GM04504 (cell line): ENCODE measurements at places on chromosomes 2 and 18.

GRCh38 chr18:75005626-75006025 lies 203.3 kb downstream of the PTGR3 start:
- DNase-seq: no peak

DNA sequence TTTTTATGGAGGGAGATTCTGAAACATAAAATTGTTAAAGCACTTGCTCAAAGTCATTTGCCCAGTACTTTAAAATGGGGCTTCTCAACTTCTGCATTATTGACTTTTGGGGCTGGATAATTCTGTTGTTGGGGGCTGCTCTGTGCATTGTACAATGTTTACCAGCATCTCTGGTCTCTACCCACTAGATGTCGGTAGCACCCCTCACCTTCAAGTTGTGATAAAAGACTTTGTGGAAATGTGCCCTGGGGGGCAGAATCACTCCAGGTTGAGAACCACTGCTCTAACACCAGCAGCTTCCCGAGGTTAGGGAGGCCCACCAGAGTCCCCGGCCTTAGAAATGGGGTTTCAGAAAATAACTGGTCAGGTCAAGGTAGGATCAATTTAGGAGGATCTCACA lies 26.8 kb upstream of the CUL3 start:
- DNase-seq: no peak

- DNase-seq: no peak
Measured at GRCh38 chr2:60488291-60488690, 65.2 kb downstream of the BCL11A start.

GRCh38 chr18:32042337-32042736 lies 23.7 kb downstream of the RNF125 start:
- no peak for DNase-seq

DNA sequence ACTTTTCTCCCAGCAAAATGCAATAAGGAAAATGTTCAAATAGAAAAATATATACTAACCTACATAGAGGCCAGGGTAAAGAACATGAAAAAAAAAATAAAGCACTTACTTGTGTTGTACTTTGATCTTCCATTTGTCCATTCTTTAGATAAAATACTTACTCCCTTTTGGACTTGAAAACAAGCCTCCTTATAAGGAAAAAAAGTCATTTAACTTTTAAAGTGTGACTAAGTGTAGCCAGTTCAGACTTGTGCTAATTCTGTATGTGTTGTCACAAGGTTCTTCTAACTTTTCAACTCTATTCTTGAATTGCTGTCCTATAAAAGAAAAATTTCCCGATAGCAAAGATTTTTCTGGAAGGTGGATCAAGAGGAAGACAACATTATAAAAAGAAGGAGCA lies 23.2 kb downstream of the SLC40A1 start:
- no peak for DNase-seq

GRCh38 chr2:71882236-71882946 lies 265.3 kb downstream of the CYP26B1 start:
- DNase-seq: no peak

- peak; percentile 64 for DNase-seq
Measured at GRCh38 chr2:112168422-112169124, 30.4 kb downstream of the FBLN7 start.

- no peak for DNase-seq
Measured at GRCh38 chr2:175807031-175807873, 194.8 kb downstream of the LNPK start.

- no peak for DNase-seq
Measured at GRCh38 chr2:142714600-142714999, 162.9 kb upstream of the KYNU start.

DNA sequence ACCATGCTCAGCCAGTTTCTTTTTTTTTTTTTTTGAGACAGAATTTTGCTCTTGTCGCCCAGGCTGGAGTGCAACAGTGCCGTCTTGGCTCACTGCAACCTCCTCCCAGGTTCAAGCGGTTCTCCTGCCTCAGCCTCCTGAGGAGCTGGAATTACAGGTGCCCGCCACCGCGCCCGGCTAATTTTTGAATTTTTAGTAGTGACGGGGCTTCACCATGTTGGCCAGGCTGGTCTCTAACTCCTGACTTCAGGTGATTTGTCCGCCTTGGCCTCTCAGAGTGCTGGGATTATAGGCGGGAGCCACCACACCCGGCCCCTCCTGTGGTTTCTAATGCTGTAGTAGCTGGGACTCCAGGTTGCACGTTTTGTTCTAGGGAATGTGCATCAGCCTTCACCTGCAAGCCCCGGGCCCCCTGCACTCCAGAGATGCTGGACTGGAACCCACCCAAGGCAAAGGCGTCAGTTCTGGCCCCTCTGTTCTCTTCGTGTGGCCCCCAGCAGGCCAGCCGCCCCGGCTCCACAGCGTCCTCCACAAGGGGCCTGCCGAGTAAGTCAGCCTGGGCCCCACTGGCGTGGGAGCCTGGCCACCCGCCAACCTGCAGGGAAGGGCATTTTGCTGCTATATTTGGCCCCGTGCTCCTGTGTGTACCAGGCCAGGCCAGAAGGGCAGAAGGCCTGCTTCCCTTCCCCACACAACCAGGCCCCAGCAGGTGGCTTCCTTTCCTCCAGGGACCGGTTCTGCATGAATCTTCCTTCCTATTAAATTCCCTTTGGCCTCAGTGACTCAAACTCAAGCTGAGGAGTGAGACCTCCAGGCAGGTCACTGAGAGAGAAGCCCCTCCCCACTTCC lies 25.7 kb upstream of the B3GNT7 start:
- no peak for DNase-seq

DNA sequence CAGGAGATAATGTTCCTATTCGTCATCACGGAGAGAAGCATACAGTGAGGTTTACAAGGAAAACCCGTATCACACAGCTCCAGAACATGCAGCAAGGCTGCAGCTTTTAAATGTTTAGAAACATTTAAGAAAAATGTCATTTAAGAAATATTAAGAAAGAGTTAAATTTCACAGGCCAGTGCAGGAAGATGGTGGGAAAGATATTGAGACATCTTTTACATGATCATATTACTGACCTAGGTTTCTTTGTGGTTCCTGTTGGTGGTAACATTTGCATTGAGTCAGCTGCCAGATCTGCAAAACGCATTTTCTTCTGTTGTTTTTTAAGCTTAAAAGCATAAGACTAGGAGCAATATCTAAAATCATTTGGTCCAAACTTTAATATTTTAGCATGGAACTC lies 44.9 kb downstream of the CPO start:
- DNase-seq: no peak

- peak; percentile 89 for DNase-seq
Measured at GRCh38 chr2:28356095-28356911, 36.4 kb upstream of the FOSL2 start.

- DNase-seq: no peak
Measured at GRCh38 chr2:30382162-30382783, 64.8 kb upstream of the LCLAT1 start.

DNA sequence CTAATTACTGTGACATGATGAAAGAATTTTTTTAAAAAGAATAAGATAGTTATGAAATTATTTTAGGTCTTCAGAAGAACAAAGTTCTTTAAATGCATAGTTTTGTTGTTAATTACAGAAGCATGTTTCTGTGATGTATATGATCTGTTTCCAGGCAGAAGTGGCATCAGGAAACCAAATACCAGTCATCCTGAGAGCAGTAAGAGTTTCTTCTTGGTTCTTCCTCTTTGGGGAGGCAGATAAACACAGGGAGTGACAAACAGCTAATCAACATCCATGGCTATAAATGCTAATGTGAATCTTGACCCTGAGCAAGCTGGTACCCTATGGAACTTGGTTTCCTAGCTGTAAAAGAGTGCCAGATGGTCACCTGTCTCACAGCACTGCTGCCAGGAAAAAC lies 29.2 kb downstream of the WIPF1 start:
- DNase-seq: no peak

DNA sequence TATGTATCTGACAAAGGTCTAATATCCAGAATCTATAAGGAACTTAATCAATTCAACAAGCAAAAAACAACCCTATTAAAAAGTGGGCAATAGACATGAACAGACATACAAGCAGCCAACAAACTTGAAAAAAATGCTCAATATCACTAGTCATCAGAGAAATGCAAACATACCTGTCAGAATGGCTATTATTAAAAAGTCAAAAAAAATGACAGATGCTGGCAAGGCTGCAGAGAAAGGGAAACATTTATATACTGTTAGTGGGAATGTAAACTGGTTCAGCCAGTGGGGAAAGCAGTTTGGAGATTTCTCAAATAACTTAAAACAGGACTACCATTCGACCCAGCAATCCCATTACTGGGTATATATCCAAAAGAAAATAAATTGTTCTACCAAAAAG lies 21.6 kb downstream of the SESTD1 start:
- no peak for DNase-seq

GRCh38 chr2:178280244-178280852 lies 86.0 kb downstream of the OSBPL6 start:
- no peak for DNase-seq

GRCh38 chr18:8765783-8766463 lies 60.6 kb downstream of the MTCL1 start:
- peak; percentile 35 for DNase-seq

DNA sequence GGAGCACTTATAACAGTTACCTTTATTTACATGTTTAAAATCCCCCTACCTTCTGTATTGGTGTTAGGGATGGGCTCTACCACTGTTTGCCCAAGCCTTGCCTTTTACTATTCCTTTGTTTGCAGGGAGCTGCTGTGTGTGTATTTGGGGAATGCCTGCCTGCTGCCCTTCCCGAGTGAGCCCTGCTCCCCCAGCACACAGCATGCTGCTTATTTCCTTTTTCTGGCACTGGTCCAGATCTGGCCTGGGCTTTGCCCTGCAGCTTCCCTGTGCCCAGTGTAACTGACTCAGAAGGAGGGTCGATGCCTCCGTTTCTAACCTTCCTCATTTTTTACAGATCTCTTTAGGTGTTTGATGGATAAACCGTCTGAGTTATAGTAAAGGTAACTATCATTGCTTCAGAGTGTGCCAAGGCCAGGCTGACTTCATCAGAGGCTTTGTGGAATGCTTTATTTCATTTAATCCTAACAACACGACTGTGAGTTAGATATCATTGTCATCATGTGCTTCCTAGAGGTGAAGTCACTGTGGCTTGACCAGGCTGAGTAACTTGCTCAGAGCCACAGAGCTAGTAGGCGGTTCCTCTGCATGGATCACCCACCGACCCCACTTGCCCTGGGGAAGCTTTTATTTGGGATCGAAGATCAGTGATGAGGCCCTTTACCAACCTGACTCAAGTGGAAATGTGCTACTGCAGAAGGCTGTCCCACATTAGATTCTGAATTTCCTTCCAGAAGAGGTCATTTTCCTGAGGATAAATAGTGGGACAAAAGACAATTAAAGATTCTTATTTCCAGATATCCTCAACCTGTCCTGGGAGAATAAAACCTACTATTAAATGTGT lies 238.8 kb downstream of the ZNF407 start:
- no peak for DNase-seq

- no peak for DNase-seq
Measured at GRCh38 chr2:56801214-56801613, 617.4 kb downstream of the CCDC85A start.

DNA sequence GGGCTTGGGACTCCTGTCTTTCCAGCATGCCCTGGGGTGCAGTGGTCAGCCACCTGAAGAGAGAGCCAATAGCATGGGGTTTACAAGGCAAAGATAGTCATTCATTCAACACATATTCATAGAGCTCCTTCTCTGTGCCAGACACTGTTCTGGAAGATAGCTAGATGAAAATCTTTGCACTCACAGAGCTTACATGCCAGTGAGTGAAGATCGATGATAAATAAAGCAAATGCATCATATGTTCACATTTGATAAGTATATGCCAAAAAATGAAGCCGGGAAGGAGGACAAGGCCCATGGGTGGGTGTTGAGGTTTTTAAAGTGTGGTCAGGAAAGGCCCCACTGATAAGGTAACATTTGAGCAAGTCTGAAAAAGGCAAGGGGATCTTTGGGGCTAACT lies 130.8 kb upstream of the CDCA7 start:
- no peak for DNase-seq

DNA sequence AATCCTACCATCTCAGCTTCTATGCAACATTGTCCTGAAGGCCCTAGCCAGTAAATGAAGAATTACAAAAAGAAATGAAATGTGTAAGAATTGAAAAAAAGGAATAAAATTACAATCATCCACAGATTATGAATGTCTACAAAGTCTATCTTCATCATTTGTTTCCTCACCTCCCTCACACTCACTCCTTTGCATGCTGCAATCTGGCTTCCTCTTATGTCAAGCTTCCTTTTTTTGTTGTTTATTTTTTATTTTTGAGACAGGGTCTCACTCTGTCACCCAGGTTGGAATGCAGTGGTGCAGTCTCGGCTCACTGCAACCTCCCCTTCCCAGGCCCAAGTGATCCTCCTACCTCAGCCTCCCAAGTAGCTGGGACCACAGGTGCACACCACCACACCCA lies 129.0 kb downstream of the CABYR start:
- DNase-seq: no peak

- DNase-seq: no peak
Measured at GRCh38 chr2:57864926-57865325, 181.7 kb upstream of the VRK2 start.

DNA sequence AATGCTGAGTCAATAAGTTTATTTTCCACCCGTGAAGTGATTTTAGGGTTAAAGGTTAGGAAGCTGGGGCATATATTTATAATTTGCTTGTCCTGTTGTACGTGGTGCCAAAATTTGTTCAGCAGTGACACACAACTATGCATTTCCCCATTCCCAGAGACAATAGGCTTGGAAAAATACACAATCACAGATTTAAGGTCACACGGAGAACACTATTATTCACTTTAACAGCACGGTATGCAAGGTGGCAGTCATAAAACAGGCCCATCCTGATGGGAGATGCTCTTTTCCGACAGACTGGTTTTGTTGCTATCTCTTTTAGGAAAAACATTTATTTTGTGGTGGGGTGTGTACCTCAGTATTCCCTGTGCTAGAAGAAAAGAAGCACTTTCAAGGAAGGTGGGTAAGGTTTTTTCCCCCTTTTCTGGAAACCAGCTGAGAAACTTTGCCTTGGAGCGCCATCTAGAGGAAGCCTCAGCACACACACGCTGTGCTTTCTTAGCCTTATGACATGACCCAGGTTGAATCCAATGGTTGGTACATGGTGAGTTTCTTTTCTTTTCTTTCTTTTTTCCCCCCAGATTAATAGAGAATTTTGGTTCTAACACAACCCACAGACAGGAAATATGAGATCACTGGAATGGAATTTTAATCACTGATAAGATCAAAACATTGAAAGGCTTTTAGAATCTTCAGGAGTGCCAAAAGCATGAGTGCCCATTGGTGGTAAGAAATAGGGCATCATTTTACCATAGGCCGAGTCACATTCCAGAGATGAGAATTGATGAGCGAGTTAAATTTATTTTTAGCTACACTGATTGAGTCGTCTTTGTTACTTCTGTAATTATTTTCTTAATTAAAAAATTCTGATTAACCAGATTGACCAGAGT lies 332.1 kb downstream of the AGPS start:
- DNase-seq: peak; percentile 17

GRCh38 chr2:162746310-162746709 lies 92.3 kb downstream of the KCNH7 start:
- no peak for DNase-seq

DNA sequence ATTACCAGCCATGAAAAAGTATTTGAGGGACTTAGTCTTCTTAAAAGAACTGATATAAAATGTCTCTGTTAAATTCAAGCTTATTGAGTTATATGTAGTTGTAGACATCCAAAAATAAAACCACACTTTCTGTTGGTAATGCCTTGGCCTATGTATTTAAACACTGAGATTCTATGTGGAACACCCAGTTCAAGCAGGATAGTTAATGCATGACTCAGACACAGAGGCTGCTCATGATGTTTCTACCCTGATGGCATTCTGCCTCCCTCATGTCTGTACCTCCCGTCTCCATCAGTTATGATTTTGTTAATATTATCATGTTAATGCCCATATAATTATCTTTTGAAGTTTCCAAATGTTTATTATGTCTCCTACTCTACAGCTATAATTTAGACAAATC lies 164.5 kb downstream of the XIRP2 start:
- DNase-seq: no peak
